ENCODE measurements at places on chromosomes 12 and 14.

DNA sequence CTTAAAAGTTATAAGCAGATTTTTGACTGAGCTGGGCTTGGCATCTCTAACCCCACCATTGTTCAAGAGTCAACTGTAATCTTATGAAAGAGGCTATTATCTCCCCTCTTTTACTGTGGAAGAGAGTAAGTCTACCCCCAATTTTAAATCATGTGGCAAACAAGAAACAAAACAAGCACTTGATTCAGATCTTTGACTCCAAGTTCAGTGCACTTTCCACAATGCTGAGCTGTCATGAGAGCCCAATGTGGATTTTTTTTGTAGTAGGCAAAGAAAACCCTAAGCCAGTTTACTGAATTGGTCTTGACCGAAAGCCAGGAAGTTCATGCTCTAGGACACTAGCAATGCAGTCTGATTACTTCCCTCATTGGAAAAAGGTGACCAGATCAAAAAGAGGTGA lies 306.2 kb downstream of the GALC start:
- DNase-seq: no peak

DNA sequence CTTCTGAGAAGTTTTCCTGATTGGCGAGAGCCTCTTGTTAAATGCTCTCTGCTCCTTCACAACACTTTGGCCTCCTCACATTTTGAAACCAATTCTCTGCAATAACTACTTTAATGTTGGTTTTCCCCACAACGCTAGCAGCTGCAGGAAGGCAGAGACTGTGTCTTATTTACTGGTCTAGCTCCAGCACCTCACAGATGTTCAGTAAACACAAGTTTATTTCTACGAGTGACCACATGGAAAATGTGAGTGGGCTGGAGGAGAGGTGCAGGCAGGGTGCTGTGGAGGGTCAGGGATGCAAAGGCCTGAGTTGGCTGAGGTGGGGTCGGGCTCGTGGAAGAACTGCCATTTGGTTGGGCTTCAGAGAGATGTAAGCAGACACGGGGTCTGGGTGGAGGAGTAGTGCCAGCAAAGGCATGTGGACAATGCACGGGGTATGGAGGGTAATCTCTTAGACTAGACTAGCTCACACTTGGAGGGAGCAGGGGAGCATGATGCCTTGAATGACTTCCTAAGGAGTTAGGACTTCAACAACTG lies 117.4 kb upstream of the RTL1 start:
- no peak for DNase-seq

DNA sequence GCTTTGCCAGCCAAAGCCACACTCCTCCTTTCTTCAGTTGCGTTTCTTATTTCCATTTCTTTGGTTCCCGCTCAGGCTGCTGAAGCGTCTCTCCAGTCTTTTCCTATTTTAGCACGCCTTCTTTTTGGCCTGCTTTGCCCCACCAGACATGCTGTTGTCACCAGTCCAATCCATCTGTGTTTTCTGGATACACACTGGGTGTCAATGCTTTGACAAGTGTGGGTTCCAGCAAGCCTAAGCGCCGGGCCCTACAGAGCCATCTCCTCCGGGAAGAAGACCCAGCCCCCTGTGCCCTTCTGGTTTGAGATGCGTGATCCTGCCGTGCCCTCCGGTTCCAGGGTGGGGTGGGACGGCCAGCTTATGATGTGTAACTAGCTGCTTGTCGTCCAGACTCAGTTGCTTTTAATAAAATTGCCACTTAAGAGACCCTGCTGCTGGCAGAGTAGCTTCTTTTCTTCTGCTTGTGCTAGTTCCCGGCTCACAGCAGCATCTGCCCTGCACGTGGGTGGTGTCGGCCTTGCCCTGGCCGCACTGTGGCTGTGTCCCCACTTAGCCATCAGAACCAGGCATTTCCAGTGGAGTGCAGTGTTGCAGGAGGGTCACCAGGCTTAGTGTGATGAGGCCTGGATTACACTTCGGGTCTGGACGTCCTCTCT lies 29.7 kb downstream of the EML1 start:
- DNase-seq: no peak

- no peak for DNase-seq
Observed at GRCh38 chr12:44193281-44193680, 357.4 kb downstream of the TMEM117 start.

DNA sequence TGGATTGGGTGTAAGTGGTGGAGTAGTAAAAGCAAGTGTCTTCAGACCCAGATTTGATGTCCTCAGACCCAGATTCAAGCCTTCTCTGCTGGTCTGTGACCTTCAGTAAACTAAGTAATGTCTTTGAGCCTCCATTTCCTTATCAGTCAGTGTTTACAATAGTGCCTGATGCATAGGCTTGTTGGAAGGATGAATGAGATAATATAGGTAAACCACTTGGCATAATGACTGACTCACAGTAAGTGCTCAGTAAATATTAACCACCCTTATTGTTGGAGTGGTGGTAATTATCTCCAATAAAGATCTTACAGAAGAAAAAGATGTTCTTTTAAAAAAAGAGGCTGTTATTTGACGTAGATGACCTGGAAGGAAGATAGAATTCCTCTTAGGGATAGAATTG lies 86.2 kb downstream of the IGF1 start:
- no peak for DNase-seq

- DNase-seq: no peak
Observed at GRCh38 chr12:6688543-6688998, 604 bp downstream of the ZNF384 start.

DNA sequence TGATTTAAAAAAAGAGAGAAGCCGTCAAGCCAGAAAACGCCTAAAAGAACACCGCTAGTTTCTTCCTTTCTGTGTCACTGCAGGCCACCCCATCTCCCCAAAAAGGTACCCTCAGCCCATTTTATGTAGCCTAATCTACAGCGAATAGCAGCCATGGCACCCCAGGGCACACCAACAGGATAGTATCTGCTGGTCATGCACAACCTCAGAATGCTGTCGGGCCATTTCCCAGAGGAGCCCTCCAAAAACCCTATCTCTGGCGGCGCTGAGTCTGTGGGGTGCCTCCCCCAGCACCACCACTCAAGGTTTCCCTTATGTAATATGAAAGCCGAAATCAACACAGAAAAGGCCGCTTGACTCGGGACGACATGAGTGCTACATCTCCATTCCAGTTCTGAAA lies 98.9 kb downstream of the BCL11B start:
- no peak for DNase-seq

All from NCI-H1694 treated with DMSO at 0.1 percent for 48 hours (cell line).